ENCODE measurements at places on chromosomes 4 and X.

DNA sequence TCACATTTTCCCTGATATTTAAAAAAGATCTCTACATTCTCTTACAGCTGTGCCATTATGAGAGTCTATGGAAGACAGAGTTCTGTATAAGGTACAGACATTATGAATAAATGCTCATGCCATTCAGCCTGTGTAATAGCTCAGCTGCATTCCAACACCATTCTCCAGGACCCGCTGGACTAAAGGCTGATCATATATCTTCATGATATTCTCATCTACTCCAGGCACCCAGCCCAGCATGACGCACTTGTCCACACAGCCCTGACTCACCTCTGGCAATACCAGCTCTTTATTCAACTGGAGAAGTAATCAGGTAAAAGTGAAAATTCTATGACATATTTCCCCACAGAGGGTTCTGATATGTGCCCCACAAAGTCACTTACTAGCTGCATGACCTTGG, 437.5 kb upstream of the FGF16 start:
- no peak for DNase-seq

GRCh38 chr4:39043861-39044363, 11.7 kb upstream of the TMEM156 start:
- DNase-seq: peak; percentile 56

DNA sequence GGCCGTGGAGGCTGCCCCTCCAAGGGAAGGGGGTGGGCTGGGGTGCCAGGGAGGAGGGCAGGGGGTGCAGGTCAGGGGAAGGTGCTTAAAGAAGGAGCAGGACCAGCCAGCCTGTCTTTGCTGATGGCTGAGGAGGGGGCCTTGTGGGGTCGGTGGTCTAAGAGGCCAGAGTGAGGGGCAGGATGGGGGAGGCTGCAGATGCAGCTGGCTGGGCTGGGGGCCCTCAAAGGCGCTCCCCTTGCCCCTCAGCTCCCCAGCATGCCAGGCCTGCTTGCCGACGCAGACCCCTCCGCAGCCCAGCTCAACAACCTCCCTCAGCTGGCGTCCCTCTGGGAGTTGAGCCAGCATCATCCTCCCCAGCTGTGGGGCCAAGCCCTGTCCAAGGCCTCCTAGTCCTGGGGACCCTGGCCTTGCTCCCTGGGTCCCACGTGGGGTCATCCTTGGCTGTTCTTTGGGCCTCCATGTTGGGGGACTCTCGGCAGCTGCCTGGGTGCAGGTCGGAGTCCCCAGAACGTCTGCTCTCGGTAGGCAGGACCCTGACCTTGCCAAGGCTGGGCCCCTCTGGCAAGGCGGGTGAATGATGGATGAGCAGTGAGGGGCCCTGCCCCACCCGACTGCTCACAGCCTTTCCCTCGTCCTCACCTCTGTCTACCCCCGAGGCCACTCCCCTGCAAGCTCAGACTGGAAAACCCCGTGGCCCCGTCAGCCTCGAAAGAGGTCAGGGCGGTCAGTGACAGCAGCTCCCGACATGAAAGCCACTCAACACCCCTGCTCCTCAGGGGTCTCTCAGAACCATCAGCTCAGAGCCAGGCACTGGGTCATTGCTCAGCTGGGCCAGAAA, 119.4 kb downstream of the FAM53A start:
- no peak for DNase-seq

DNA sequence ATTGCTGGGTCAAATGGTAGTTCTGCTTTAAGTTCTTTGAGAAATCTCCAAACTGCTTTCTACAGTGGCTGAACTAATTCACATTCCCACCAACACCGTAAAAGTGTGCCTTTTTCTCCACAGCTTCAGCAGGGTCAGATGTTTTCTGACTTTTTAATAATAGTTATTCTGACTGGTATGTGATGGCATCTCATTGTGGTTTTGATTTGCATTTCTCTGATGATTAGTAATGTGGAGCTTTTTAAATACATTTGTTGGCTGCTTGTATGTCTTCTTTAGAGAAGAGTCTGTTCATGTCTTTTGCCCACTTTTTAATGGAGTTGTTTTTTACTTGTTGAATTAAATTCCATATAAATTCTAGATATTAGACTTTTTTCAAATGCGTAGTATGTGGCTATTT, 257.5 kb upstream of the ANKRD50 start:
- no peak for DNase-seq

DNA sequence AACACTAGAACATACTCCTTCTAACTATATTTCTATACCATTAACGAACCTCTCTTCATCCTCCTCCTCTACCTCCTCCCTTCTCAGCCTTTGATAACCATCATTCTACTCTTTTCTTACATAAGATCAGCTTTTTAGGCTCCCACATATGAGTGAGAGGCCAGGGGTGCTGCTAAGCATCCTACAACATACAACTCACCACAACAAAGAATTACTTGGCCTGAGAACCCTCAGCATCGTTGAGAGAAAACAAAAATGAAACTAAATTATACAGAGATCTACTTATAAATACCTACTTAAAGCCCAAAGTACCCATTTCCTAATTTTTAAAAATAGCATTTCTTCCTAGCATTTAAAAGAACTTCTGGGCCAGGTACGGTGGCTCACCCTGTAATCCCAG, 77.7 kb downstream of the CC2D2A start:
- no peak for DNase-seq

DNA sequence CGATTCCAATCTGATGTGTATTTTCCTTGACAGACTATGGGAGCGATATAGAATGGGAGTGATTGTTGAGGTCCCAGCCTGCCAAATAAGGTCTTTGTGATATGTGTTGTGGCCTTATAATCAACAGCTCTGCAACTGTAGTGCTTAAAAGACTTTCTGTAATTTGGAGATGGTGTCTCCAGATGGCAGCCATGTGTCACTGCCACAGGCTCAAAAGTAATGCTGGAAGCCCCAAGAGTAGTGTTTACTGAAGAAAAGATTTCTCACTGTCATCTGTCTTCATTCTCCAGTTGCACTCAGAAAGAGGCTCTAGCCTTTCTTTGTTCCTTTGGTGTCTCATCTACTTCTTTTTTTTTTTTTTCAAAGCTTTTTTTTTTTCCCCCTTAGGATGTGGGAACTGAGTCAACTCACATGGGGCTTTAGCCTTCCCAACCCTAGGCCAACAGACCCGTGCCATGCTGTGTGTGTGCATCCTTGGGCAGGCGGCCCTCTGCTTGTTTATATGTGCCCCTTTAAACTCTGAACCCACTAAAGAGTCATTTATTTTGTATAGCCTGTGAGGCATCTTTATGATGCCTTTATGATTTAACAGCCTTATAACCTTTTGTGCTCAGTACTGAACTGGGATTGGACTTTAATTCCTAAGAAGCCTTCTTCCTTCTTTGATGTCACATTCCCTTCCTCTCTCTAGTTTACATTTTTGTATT, 15.6 kb downstream of the SRPX2 start:
- no peak for DNase-seq

DNA sequence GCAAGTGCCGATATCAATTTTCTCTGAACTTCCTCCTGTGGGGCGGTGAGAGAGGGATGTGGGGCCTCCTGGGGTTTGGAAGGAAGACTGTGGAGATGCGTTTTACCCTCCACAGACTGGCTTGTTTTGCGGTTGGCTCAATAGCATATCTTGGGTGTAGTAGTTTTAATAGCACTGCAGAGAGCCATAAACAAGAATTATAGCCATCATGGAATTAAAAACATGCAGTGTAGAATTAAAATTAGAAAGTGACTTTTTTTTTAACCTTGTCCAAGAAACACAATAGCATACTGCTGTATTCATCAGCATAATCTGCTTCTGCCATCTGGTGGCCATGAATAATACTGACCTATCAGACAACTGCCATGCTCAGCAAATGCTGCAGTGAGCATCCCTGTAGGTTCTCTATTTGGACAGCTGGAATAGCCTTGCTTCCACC, 47.3 kb upstream of the SCML1 start:
- DNase-seq: peak; percentile 65

- no peak for DNase-seq
Measured at GRCh38 chr4:56971383-56971782, 6.0 kb downstream of the NOA1 start.

DNA sequence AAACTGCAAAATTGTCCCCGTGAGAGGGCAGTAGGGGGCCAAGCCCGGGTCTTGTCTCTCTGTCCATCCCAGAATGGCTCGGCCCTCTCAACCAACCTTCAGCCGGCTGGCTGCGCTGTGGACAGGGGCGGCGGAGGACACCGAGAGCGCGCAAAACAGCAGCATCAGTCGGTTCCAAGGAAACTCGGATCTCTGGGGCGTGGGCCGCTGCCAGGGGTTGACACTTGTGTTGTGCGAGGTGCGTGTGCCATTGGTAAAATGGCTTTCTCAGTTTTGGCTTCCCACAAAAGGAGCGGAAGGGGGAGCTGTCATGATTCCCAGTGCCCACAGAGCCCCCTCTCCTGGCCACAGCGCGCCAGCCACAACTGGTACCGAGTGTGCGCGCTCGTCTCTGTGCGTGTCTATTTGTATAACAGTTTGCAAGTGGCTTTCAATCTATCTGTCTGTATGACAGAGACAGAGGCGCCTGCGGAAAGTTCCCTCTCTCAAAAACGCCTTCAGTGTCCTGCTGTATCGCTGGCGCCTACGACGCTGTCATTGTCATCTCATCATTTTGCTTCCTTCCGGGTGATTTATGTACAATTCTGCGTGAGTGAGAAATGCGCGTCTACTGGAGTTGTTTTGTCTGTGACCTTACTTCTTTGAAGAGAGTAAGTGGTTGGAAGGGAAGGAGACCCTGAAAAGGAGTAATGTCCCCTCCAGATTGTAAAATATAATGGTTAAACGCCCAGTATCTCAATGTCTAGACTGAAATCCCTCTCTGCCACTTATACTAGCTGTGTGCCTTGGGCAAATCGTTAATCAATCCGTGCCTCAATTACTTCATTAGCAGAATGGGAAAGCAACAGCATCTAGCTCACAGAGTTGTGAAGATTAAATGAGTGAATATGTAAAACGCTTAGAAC, 1.8 kb downstream of the DKK2 start:
- peak; percentile 32 for DNase-seq

DNA sequence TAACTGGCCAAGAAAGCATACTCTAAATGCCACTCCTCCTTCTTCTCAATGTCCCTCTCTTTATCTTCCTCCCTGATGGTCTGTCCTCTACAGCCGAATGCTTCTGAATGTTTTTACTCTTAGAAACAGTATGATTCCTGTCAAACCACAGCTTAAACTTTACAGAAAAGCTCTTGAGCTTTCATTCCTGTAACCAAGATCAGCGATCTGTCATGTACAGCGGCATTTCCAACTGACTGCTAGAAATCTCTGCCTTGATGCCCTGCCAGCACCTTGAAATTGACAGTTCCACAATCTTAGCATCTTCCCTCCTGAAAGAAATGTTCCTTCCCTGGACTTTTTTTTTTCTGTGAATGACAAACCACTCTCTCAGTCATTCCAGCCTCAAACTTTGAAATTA, 11.5 kb upstream of the GATB start:
- peak; percentile 44 for DNase-seq

DNA sequence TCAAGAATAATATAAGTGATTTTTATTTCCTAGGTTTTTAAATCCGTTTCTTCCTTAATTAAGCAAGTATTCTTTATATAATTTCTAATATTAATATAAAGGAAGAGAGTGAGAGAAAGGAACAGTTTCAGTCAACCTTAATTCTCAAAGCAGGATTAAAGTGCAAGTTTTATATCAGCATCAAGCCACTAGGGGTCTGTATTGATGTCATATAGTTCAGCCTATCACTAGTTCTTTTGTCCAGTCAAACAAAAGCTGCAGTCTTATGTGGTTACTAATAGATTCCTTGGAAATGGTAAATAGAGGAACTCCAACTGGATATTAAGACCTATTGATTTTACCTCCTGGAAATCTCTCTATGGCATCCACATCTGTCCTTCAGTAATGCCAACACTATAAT, 82.0 kb downstream of the NAP1L3 start:
- no peak for DNase-seq

DNA sequence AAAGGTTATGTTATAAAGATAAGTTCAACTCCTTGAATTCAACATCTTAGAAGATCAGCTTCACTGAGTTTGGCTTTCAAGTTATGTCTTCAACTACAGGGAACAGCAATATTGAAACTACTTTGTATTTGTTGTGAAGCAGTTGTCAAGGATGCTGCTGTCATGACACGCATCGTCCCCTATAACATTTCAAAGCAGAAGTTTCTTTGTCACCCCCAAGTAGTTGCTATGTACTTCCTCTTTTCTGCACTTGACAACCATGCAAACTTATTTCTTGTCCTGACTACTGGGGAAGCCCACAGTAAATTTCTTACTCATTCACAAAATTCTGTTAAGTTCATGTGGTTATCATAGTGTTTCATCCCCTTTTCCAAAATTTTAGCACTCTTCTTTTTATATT, 14.3 kb downstream of the ANTXR2 start:
- no peak for DNase-seq

DNA sequence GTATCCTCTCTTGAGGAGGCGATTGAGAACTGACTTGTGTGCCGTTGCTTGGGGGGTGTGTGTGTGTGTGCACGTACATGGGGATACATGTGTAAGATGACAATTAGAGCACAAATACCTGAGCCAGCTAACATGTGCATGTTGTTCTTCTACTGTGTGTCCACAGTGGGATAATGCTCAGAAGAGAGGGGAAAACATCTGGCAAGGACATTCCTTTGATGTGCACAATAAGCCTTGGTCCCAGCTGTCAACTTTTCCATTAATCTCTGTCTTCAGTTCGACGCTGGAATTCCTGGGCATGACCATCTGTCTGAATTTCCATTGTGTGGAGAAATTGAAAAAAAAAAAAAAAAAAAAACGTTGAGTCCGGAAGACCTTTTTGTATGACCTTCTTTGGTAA, 592.0 kb upstream of the GALNTL6 start:
- no peak for DNase-seq

- DNase-seq: no peak
Measured at GRCh38 chr4:6331018-6331417, 61.4 kb downstream of the WFS1 start.

GRCh38 chrX:132033166-132033565, 10.1 kb downstream of the STK26 start:
- no peak for DNase-seq

- DNase-seq: peak; percentile 18
Measured at GRCh38 chr4:5399790-5400421, 308.5 kb downstream of the EVC2 start.

DNA sequence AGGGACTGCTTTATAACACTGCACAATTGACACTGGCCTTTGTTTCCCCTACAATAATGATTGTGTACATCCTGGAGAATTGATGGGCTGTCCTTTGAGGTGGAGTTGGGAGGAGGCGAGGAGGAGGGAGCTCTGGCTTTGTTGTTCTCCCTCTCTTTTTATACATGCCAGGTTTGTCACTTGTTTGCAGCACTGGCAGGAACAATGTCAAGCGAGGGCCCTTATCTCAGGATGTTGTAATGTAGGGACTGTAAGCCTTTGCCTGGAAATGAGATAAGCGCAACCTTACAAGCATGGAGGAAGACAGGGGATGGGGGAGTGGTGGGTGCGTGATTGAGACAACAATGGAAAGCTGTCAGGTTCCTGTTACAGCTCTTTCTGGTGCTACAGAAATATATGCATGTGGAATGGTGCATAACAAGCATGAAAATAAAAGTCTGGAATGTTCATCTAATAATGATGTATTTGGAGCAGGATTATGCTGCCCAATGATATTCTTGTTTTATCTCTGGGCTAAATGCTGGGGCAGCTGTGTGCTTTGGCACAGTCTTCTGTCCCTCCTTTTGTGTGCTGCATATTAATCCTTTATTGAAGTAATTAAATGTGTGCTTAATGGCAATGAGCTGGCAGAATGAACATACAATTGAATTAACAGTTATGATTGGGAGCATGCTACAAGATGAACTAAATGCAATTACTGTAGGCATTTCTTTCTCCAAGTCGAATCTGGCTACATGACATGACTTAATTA, 294.4 kb downstream of the GPAT3 start:
- DNase-seq: no peak

GRCh38 chr4:125432078-125432477, 117.3 kb downstream of the FAT4 start:
- peak; percentile 8 for DNase-seq
